Effector memory CD8-positive, alpha-beta T cell (primary cell): ENCODE measurements at places on chromosomes 5 and 9.

DNA sequence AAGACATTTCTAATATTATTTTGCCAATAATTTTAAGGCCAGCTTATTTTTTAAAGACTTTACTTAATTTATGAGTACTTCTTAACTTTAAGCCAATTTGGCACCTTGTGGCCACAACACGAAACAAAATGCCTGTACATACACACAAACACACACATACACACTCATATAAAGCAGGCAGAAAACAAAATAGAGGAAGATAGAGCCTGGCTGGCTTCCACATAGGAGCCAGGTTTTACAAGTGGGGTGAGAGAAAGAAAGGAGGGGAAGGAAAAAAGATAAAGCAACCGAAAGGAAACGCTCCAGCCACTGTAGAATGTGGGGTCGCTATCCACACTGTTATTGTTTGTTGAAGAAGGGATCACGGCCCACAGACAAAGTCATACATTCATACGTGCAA lies 10.4 kb downstream of the GMCL2 start:
- no peak for DNase-seq

DNA sequence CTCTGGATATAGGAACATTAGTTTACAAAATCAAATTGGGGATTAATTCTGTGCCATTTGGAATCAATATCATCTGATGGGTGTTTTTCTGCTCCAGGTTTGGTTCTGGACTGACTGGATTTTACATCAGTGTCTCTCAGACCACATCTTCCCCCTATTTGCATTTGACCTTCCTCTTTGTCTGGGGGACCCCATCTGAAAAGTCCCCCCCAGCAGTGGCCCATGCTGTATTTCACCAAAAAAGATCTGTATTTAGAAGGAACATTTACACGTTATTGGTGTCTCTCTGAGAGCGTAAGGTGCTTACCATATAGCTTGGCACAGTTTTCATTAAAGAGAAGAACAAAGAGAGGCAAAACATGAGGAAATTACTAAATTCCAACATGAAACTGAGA lies 215.6 kb upstream of the CLINT1 start:
- no peak for DNase-seq

DNA sequence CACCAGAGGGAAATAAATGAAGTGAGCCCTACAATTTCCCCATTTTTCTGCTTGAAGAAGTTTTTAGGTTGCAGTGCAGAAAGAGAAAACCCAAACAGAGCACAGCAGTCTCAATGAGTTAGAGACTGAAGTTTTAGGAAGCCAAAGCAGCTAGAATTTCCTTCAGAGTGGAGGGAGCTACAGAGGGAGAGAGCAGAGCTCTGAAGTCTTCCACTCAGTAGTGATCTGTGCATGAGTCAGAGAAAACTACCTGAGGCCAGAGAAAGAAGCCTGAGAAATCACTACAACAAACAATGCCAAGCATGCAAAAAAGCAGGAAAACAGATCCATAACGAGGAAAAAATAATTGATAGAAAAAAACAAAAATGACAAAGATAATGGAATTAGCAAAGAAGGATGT lies 17.9 kb upstream of the NDUFB6 start:
- DNase-seq, result no peak

DNA sequence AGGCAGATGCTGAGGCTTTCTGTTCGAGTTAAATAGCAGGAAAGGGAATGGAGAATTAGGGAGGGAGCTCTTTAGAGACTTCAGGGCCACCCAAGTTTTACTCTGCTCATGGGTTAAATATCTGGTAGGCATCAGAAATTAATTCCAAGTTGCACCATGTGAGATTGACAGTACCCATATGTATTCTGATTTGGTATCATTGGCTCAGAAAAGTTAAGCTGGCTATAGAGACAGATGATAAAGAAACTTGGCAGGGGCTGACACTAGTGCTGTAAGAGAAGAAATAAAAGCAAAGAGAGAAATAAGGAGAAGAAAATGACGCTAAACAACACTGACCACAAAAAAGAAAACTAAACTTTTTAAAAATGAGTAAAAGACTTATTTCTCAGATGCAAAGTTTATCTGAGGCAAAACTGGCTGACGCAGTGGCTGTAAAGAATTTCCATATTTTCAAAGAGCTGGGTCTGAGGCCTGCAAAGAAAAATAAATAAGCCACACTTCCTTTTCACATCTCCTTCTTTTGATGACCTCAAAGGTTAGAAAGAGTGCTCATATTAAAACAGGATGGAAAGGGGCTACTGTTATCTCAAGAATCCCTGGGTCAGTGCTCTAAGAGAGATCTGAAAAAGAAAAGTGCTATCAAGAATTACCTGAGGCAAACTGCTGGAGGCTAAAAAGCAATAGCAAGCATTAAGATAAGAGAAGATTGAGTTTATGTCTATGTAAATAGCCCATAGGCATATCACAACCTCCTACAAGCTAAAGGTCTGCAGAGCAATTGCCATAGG lies 399.0 kb upstream of the MEF2C start:
- no peak for DNase-seq

GRCh38 chr5:149337736-149338135 lies 7.6 kb upstream of the GRPEL2 start:
- DNase-seq, result no peak

DNA sequence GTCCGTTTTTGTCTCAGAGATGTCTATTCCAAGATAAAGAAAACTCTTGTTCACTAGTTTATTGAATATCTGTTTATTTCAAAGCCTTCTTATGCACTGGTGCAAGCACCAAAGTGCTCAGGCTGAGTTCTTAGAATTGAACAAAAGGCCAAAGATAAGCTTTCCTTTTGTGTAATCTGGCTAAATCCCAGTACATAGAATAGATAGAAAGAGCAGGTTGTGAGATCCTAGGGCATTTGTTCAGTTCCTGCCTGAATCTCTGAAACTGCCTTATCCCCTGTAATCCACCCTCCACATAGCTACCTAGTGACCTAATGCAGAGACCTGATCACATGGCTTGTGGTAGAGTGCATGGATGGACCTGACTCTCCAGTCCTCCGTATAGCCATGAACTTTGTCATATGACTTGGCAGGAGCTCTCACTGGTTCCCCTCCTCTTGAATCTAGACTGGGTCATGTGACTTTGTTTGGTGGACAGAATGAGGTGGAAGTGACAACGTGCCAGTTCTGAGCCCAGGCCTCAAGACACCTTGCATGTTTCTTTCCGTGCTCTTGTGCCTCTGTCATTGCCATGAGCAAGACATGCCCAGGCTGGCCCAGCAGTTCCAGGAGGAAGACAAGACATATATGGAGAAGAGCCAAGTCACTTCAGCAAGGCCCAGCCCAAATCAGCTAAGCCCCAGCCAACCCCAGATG lies 139.3 kb upstream of the SHB start:
- DNase-seq, result no peak

DNA sequence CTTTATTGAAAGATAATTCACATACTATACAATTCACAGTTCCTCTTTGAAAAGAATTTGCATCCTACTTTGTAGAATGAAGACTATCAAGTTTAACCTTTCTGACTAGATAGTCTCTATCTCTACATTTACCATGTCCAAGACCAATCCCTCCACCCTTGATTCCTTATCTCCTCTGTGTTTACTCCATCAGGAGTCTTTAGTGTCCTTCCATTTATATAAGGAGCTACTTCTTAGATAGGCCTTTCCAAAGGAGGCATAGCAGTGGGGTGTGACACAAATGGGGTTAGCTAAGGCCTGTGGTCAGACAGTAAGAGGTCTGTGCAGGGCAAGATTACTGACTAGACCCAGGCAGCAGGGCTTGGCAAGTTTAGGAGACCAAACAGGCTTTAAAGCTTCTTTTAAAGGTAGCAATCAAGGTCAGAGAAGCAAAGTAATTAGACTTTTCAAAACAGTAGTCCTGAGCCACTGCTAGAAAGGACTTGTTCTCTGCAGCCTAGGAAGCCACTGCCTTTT lies 11.1 kb upstream of the DMXL1 start:
- DNase-seq, result no peak
